ENCODE measurements at places on chromosomes 3 and 15. TPM values are rescaled to one million over a fixed set of nuclear protein-coding genes. Genes with fewer than 3 reads are reported as not detected.

DNA sequence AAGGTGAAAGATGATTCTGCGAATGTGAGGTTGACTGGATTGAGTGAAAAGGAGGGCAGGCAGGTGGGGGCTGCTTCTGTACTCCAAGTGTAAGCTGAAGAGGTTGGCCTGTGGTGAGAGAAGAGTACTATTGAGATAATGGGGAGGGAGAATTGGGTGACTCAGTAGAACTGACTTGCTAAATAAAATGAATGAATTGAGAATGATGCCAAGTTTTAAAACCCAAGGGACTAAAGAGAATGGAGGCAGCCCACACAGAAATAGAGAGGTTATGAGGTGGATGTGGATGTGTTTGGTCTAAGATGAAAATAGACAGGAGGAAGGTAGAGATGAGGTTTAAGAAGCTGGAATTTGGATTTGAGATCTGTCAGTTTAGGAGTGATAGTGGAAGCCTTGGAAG, 5.9 kb downstream of the MME start:
- H3K27ac ChIP-seq = peak overlapping the region; percentile 2
- 0 out of 2 replicates have a peak, but pooled peaks cover 4% of the 10 kb centered on the region for H3K27me3 ChIP-seq
- H3K4me1 ChIP-seq = peaks cover 15% of the 10 kb centered on the region
- 0 out of 2 replicates have a peak, but pooled peaks cover 6% of the 10 kb centered on the region for H3K36me3 ChIP-seq
- H3K4me3 ChIP-seq = no peak overlapping the region
- no peak for DNase-seq

DNA sequence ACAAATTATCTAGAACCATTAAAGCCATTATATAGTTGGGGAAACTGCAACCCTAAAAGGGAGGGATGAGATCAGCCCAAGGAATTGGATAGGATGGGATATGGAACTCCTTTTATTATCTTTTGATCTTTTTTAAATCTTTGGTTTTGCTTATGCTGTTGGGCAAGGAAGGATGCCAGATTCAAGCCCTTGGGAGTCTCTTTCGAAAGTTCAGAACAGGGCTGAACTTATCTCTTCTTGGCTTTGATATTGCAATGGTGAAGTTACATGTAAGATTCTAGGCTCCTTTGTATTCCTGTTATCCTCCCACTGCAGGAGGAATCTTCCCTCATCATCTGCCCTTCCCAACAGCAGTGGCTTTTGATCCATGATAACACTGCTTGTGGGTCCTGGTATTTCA, 10.0 kb upstream of the SLC22A13 start:
- peaks cover 42% of the 10 kb centered on the region for H3K36me3 ChIP-seq
- no peak overlapping the region for H3K27ac ChIP-seq
- H3K4me3 ChIP-seq = no peak overlapping the region
- H3K4me1 ChIP-seq = peaks cover 5% of the 10 kb centered on the region
- no peaks in the 10 kb centered on the region for H3K27me3 ChIP-seq
- no peak for DNase-seq

GRCh38 chr15:94287794-94288246, 56.5 kb downstream of the MCTP2 start:
- DNase-seq = no peak
- no peak overlapping the region for H3K27ac ChIP-seq
- H3K36me3 ChIP-seq = peaks cover 9% of the 10 kb centered on the region
- H3K4me1 ChIP-seq = peaks cover 29% of the 10 kb centered on the region

The SMCO1 gene
- not detected for total RNA-seq

The RASA2 gene
- total RNA-seq = 16.8 TPM

The GCNT3 gene
- 0.20 TPM for total RNA-seq

The GABRR3 gene
- total RNA-seq = not detected

The GOLGA6L10 gene
- 5.1 TPM for total RNA-seq
